Esophagus squamous epithelium (tissue), 5 donors: ENCODE measurements at places on chromosomes 5 and 9. TPM values are rescaled to one million over a fixed set of nuclear protein-coding genes. Genes with fewer than 3 reads are reported as not detected.

CYLC2 gene
- not detected for total RNA-seq

PPP6C gene
- total RNA-seq = 31.3 TPM

GRCh38 chr5:93150311-93151012 is 430.6 kb downstream of the NR2F1-AS1 start:
- no peak for DNase-seq

GRCh38 chr5:159936686-159937329 is 20.5 kb downstream of the ADRA1B start:
- no peak for DNase-seq

HTR1A gene
- total RNA-seq = not detected

LCP2 gene
- 12.8 TPM for total RNA-seq

DPYSL3 gene
- 62.9 TPM for total RNA-seq

DNA sequence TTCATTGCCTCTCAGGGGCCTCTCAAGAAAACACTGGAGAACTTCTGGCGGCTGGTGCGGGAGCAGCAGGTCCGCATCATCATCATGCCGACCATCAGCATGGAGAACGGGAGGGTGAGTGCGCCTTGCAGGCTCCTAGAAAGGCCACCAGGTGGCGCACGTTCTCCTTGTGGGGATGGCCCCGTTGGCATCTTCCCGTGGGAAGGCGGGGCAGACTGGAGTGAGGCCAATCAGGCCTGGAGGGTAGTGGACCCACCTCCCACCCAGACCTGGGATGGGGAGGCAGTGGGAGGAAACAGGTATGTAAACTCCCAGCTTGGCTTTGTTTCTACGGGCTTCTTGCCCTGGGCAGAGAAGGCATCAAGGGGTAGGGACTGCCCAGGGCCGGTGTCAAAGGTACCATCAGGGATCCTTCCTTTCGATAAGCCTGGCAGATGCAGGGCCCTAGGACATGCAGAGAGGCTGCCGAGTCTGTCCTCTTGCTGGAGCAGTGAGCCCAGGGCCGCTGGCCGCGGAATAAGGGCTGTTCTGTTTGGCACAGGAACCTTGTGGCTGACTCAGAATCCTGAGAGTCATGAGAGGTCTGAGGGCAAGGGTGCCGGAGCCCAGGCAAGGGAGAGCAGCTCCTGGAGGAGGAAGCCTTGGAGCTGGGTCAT is 18.9 kb upstream of the SPTLC1 start:
- no peak for DNase-seq

GRCh38 chr9:135602789-135603481 is 36.4 kb downstream of the GLT6D1 start:
- DNase-seq = no peak

ROPN1L gene
- not detected for total RNA-seq

IL3 gene
- total RNA-seq = not detected

ESM1 gene
- total RNA-seq = 0.95 TPM

GRCh38 chr9:10705383-10705782 is 92.6 kb upstream of the PTPRD start:
- no peak for DNase-seq

GRCh38 chr9:128231638-128232527 is 28.7 kb downstream of the DNM1 start:
- DNase-seq = no peak

RNF180 gene
- 9.5 TPM for total RNA-seq

DNA sequence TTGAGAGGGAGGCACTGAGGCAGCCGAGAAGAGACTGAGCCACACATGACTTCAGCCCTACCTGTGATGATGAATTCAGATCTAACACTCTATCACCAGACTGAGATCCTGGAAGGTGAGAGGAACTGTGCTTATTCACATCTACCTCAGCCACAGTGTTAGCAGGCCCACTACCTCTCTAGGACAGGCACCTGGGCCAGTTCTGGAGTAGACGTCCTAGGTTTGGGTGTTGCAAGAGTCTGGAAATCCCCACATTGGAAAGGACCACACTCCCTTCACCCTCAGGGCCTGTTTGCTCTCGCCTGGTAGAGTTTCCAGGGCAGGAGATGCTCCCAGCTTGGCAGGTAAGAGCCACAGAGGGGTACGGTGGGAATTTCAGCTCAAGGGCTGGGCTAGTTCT is 113.8 kb upstream of the CCL21 start:
- no peak for DNase-seq

- DNase-seq = no peak
Observed at GRCh38 chr5:17743580-17744435, 109.5 kb downstream of the TAF11L14 start.

DNA sequence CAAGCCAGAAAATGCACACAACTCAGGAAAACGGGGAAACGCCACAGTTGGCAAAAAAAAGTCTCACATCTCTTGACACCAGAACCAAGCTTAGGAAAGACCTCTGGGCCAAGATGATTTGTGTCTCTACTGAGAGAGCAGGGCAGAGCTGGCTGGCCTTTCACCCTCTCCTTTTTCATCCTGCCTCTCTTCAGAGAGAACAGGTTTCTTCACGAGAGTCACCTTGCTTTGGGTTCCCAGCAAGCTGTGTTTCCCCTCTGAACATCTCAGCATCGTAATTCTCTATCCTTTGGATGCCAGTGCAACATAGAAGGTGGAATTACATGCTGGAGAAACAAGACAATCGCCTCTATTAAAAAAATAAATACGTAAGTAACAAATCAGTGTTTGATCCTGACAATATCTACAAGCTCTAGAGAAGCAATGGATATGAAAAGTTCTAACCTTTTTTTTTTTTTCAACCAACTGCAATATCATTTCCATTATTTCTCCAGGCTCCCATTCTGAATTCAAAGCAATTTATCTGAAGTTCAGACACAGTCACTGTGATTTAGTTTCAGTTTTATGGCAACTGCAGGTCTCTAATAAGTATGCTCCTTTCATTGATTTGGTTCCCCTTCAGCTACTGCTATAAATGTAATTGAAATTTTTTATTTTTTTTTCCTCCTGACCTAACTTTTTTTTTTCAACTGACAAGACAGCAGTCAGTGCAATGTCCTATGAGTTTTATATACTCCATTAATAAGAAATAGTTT is 708.6 kb downstream of the DTWD2 start:
- DNase-seq = no peak

MYMK gene
- total RNA-seq = not detected

DNA sequence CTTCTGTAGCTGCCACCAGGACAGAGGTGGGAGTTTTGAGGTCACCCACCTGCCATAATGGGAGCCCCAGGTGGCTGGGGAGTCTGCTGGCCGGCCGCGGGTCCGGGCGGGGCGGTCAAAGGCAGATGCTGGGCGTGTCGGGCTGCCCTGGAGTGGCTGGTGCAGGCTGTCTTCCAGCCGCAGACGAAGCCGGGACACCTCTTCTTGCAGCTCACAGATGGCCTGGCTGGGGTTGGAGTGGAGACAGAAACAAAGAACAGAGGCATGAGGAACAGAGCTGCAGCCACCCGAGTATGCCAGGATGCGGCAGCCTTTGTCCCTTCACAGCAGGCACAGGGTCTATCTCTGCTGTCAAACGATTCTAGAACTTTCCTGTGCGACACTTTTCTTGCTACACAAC is 18.0 kb downstream of the ORM2 start:
- no peak for DNase-seq

- DNase-seq = no peak
Observed at GRCh38 chr5:146805081-146805480, 73.5 kb downstream of the PPP2R2B start.

DNA sequence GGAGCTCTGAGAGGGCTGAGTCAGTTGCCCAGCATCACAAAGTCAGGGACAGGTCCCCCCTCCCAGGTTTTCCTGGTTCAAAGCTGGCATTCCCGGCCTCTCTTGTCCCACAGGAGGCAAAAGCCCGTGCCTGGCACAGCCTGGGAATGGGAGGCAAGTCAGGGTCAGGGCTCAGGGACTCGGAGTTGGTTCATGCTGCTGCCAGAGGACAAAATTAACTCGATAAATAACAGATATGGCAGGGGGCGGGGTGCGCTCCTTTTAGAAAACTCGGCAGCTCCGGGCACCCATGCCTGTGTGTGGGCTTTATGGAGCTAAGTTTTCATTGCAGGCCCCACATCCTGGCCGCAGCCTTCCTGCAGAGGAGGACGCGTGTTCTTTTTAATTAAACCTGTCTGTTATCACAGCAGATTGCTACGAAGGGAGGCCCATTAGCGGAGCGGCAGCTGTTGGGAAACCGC is 62.8 kb upstream of the LMX1B start:
- DNase-seq = no peak

CBY3 gene
- total RNA-seq = not detected

- no peak for DNase-seq
Observed at GRCh38 chr5:64229163-64229774, 63.6 kb downstream of the RNF180 start.

ARID3C gene
- total RNA-seq = not detected

- no peak for DNase-seq
Observed at GRCh38 chr5:133753856-133754255, 141.5 kb upstream of the FSTL4 start.

- no peak for DNase-seq
Observed at GRCh38 chr5:141994511-141995136, 18.2 kb downstream of the GNPDA1 start.

GRCh38 chr9:115964710-115965347 is 188.8 kb upstream of the PAPPA start:
- DNase-seq = no peak

GRCh38 chr9:130117376-130117775 is 54.8 kb upstream of the NCS1 start:
- DNase-seq = no peak

ACSL6 gene
- total RNA-seq = 1.1 TPM

GRCh38 chr9:128073253-128073886 is 5.3 kb downstream of the SLC25A25 start:
- no peak for DNase-seq
